ENCODE measurements at places on chromosomes 7 and 10.
A peak's percentile ranks its signal among the peaks of the same experiment; 100 is the strongest.

DNA sequence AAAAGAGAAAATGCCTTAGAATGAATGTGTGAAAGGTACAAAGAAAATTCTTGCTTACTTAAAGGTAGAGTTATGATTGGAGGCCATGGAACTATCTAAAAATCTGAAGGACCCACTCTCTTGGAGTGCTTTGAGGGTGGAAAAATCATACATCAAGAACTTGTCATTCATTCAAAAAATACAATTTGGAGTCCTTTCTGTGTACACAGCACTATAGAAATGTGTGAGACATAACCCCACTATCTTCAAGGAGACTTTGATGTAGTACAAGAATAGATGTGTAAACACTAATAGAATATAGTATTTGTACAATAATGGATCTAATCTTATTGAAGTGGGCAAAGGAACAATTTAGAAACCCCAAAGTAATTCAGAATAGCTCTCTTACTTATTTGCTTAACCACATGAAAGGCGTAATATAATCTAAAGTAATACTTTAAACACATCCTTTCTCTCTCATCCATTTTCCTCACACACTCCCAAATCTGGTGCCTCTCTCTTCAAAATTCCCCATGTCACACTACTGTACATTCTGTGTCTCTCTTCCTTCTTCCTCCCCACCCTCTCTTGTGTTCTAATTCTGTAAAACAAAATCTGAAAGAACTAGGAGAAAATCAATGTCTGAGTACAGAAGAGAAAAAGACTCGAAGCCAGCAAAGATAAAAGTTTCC lies 166.7 kb downstream of the DNAJB9 start:
- DNase-seq, result no peak

GRCh38 chr7:96331233-96331632 lies 9.3 kb upstream of the SLC25A13 start:
- DNase-seq, result no peak

DNA sequence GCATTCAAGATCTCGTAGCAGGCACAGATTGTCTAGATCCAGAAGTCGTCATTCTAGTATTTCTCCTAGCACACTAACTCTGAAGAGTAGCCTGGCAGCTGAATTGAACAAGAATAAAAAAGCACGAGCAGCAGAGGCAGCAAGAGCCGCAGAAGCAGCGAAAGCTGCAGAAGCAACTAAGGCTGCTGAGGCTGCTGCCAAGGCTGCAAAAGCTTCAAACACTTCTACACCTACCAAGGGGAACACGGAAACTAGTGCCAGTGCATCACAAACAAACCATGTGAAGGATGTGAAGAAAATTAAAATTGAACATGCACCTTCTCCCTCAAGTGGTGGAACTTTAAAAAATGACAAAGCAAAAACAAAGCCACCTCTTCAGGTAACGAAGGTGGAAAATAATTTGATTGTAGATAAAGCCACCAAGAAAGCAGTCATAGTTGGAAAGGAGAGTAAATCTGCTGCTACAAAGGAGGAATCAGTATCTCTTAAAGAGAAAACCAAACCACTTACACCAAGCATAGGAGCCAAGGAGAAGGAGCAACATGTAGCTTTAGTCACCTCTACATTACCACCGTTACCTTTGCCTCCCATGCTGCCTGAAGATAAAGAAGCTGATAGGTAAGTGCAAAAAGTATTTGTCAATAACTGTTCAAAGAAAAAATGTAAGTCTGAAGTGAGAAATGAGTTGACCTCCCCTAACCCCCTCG lies 37.7 kb downstream of the CDK13 start:
- peak; percentile 21 for DNase-seq

DNA sequence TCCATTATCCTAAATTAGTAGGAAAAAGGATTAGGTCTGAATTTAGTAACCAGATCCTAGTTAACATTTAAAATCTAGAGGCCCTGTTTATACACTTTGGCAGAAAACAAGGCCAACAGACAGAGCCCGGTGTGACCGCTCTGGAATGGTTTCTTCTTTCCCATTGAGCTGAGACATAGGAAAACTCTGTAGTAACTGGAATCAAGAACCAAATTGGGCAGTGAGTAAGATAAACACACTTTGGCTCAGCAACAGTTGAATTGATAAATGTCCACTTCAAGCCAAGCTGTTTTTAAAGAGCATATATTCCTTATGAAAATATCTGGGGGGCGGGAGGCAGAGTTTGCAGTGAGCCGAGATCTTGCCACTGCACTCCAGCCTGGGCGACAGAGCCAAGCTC lies 343.7 kb upstream of the SEMA3A start:
- no peak for DNase-seq

All from CD4-positive, alpha-beta T cell treated with Interleukin-21 for 1 hour (primary cell).